ENCODE measurements at places on chromosomes 2 and 18.
A peak's percentile ranks its signal among the peaks of the same experiment; 100 is the strongest.

DNA sequence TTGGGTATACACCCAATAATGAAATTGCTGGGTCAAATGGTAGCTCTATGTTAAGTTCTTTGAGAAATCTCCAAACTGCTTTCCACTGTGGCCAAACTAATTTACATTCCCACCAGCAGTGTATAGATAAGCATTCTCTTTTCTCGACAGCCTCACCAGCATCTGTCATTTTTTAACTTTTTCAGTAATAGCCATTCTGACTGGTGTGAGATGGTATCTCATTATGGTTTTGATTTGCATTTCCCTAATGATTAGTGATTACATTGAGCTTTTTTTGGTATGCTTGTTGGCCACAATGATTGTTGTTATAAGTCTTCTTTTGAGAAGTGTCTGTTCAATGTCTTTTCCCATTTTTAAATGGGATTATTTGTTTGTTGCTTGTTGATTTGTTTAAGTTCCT is 50.4 kb upstream of the EPAS1 start:
- DNase-seq: no peak

DNA sequence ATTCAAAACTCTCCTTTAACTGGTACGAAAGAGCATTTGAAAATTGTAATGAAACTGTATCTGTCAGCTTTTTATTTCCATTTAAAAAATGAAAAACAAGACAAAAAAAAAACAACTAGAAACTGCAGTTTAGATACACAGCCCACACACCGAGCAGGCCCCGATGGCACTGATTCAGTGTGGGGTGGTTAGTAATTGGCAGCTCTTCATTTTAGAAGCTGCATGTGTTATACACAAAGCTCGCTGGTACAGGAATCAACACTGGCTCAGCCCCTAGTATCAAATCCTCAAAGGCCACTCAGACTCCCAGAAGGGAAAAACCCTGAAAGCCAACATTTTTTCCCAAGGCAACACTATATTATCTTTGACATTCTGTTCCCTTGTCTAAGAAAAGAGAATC is 30.5 kb upstream of the RMDN2 start:
- no peak for DNase-seq

- DNase-seq: no peak
These were observed 194.0 kb downstream of the BABAM2 start for GRCh38 chr2:28084564-28084963.

DNA sequence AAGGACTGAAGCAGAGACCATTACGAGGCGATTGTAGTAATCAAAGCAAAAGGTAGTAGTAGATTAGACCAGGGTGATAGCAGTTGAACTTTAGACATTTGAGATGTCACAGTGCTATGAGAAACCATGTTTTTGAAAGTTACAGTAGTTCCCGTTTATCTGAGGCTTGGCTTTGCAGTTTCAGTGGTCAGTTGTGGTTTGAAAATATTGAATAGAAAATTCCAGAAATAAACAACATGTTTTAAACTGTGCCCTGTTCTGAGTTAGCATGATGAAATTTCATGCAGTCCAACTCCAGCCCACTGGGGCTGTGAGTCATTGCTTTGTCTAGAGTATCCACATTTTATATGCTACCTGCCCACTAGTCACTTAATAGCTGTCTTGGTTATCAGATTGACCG is 47.5 kb downstream of the ZNF638 start:
- no peak for DNase-seq

DNA sequence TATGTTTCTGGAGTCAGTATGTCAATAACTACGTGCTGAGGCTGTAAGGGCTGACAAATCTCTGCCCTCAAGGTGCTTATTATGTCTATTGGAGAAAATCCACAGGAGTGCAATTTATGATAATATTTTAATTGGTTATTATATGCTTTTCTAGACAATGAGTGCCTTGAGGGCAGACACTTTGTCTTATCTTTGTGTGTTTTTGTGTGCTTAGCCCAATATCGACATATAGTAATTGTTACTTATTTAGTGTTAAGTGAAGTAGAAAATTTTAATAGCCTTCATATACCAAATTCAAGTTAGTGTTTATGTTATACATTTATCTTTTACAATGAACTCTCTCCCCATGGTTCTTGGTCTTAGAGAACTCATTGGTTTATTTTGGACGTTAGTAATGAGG is 118.9 kb downstream of the WDR7 start:
- DNase-seq: no peak

DNA sequence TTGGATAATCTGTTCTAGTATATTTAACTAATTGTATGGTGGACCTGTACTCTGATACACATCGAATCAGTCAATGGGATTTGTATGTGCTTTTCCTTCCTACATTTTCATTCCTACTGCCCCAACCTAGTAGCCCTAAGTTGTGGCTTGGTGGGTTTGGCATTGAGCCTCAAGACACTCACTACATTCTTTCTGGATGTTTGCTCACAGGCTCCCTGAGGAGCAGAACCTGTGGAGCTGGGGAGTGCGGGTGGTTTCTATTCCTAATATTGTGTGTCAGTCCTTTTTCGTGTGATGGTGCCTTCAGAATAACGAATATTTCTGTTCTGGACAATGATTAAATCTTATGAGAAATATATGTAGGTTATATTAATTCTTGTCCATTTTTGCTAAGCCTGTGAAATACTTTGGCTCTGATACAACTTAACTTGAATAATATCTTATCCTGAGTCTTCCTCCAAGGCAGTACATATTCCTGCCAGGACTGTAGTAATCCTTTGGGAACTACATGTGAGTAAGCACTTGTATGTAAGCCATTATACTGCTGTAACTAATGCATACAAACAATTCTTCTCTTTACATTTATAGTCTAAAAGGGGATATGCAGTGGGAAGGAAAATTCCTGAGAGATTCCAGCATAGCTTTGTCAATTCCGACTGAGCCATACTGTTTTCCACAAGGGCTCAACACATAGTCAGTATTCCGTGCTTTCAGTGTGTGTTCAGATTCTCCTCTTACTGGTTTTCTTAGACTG is 150.6 kb downstream of the AGPS start:
- DNase-seq: no peak

GRCh38 chr2:217923007-217923686 is 79.6 kb downstream of the TNS1 start:
- DNase-seq: no peak

DNA sequence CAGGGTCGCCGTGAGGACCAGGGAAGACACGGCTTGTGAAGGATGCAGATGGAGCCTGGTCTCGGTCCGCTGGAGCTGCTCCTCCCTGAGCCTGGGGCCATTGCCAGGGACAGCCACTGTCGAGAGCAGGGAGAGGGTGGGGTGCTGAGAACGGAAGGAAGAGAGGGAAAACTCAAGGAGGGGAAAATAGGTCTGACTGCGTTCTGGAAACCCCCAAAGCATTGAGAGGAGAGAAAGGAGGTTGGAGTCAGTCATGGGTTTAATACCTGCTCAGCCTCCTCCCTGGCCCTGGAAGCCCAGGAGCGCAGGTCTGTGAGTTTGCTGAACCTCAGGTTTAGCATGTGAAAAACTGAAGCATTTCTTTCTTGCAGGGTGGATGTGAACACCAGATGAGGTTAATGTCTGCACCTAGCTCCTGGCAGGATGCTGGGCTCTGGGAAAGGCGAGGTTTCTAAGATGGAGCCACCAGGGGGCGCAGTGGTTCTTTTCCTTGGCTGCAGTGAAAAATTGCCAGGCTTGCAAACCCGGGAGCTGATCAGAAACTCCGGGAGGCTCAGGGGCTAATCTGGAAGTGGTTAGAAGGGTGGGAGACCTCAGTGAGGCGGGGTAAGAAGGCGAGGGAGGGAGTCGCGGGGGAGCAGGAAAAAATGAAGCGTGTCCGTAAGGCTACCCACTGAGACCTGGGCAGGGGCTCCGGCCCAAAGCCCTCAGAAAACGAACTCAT is 33.6 kb upstream of the RNF149 start:
- DNase-seq: peak; percentile 63

GRCh38 chr18:69032009-69032408 is 234.1 kb downstream of the CCDC102B start:
- no peak for DNase-seq

GRCh38 chr2:189142893-189143759 is 36.4 kb downstream of the COL5A2 start:
- DNase-seq: no peak

DNA sequence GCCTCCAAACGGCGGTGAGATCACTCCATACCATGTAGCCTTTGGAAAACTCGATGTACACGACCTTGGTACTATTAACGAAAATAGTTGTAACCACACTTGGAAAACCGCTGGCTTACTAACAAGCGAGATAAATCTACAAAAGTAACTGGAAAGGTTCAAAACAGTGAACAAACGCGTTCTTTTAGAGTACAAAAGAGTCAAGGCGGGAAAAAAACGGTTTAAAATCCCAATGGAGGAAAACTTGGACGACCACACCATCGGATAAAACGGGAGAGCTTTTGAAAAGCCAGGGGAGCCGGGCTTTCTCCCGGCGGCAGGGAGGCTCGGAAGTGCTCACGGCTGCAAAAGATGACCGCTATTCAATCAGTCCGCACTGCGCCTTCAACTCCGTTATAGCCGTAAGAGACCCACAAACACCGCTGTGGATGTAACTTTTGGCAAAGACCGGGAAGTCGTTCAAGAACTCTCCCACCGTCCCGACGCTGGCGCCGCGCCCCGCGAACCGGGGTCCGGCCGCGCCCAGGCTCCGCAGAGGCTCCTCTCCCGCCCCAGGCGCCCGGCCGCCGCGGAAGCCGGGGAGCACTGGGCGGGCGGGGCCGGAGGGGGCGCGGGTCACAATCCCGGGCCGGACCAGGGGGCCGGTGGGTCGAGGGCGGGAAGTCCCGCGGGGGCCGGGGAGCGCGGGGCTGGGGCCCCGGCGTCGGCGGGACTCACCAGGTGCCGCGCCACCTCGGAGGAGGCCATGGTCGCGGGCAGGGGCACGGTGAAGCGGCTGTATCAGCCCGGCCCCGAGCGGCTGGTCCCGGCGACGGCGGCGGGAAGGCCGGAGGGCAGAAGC is 465 bp downstream of the SEPTIN10 start:
- DNase-seq: no peak

- DNase-seq: no peak
These were observed 1262.9 kb downstream of the SUCLG1 start for GRCh38 chr2:83196225-83196624.

DNA sequence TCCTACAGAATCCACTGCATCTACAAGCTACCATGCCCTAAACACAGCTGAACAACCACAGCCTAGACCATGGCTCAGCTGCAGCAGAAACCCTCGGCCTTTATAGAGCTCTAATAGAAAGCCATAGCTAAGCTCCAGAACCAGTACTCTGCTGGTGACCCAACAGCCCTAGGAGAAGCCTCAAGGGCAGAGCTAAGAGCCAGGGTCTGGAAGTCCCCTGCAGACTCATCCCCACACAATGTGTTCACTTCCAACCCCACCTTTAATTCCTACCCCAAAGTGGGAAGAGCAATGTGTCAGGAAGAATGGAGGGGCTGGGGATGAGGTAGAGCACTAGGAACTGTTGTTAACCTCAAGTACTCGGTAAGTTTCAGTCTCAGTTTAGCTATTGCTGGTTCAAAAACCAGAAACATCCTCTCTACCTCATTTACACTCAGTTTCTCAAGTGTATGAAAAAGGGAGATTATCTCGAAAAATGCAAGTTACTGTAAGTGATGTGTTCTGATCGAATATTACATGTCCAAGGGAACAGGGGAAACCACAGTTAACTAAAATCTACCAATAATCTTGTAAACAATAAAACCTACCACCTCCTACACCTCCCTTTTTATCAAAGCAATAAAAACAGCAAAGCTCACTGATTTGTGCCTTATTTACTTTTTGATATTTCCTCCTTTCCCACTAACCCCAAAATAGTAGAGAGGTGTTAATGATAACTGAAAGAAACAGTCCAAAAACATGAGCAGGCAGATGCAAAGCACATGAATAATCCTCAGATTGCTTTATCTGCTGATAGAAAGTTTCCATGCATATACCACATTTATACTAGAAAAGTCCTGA is 36.2 kb downstream of the THADA start:
- DNase-seq: no peak

DNA sequence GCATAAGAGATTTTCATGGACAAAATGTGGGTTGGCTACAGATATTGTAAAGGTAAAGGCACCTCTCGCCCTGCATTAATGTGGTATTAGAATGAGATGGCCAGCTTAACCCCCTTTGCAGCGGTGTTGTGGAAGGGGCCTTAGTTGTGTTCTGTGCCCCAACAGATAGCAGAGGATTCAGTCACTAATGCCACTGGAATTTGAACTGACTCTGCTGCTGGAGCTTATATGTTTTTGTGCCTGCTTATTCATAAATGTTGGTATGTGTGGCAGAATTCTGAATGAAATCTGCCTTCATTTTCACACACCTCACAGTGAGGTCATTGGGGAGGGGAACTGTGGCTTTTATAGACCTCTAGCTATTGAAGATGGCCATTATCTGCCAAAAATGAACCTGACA is 90.7 kb upstream of the ITGA6 start:
- no peak for DNase-seq

- DNase-seq: no peak
These were observed 34.0 kb upstream of the ERMN start for GRCh38 chr2:157359628-157360027.

GRCh38 chr18:7645756-7646155 is 78.6 kb downstream of the PTPRM start:
- no peak for DNase-seq

- no peak for DNase-seq
These were observed 442.6 kb downstream of the CMPK2 start for GRCh38 chr2:6423157-6423556.

GRCh38 chr2:204008352-204008751 is 71.8 kb downstream of the ICOS start:
- DNase-seq: no peak

DNA sequence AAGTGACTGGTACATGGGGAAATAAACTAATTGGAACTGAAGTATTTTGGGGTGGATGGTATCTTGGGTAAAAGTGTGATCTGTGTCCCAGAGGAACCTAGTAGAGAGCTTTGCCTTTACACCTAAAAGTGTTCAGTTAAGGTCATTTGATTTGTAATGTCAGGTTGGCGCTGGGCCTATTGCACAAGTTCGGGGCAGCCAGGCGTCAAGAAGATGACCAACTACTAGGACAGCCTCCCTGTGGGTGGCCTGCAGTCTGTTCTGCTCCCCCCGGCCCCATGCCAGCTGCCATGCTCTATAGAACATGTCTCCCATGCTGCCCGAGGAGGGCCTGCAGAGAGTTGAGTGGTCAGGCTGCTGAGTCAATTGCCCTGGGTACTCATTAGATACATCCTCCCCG is 10.1 kb downstream of the RRM2 start:
- no peak for DNase-seq

DNA sequence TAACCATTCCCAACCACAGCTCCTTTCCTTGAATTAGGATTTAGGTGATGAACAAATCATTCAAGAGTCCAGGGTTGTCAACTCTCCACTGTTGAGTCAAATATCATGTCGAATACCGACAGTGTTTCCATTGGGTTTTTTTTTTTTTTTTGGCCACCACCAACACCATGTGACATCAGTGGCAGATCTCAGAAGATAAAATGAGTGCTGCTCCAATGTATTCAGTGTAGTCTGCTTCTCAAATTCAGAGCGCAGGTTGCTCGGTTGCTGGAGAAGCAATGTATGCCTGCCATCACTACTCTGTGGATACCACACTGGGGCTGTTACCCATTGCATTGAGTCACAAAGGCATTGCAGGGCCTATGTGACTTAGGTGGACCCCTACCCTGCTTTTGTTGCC is 10.8 kb upstream of the ATL2 start:
- DNase-seq: no peak

Measured in nucleus accumbens (tissue), 56 donors.